A673 (cell line): ENCODE measurements at places on chromosomes 3 and 15.

- no peak for DNase-seq
Observed at GRCh38 chr3:58766587-58767282, 100.2 kb upstream of the FAM3D start.

GRCh38 chr3:30684356-30684755 lies 78.0 kb downstream of the TGFBR2 start:
- DNase-seq = no peak

GRCh38 chr15:95624100-95624499 lies 706.4 kb upstream of the NR2F2 start:
- no peak for DNase-seq

- no peak for DNase-seq
Observed at GRCh38 chr3:32281570-32282106, 43.2 kb downstream of the CMTM8 start.

DNA sequence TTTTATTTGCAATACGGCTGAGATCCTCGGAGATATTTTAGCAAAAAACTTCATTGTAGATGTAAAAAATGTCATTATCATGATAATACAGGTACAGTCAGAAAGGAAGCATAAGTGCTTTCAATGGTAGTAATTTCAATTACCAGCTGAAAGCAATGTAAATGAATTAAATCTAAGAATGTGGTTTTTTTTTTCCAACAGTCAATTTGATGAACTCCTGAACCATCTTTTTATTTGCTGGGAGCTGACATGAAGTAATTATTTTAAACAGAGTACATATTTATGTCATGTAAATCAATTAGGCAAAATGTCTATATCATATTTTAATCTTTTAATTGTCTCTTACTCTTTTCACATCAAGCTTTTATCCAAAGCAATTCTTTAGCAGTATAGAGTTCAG lies 70.6 kb downstream of the MORC1 start:
- DNase-seq = no peak

DNA sequence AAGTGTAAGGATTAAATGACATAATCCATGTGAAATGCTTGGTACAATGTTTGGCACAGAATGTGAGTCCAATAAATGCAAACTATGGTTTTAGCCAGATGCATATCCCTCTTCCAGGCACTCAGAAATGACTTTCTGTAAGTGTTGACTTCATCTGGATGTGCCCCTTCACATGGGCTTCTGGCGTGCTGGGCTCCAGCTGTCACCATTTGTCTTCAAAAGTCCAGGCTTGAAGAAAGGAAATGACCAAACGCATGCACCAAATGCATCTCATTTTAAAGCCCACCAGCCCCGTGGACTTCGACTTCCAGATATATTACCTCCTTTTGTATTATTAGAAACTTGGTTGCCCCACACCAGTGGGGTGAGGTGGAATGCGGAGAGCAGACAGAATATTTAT lies 23.7 kb downstream of the CRYGS start:
- DNase-seq = no peak

DNA sequence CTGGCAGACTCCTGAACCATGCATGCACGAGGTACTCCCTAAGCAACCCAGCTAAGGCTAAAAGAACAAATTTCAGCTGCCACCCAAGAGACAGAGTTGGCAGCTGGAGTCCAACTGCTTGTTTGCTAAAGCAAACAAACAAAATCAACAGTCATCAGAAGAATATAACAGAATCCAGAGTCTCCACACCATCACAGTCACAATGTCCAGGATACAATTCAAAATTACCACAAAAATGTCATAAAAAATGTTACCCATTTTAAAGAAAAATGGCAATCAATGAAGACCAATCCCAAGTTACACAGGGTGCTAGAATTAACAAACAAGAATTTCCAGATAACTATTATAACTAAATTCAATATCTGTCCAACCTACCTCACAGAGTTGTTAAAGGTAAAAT lies 42.9 kb downstream of the RFTN1 start:
- DNase-seq = no peak

DNA sequence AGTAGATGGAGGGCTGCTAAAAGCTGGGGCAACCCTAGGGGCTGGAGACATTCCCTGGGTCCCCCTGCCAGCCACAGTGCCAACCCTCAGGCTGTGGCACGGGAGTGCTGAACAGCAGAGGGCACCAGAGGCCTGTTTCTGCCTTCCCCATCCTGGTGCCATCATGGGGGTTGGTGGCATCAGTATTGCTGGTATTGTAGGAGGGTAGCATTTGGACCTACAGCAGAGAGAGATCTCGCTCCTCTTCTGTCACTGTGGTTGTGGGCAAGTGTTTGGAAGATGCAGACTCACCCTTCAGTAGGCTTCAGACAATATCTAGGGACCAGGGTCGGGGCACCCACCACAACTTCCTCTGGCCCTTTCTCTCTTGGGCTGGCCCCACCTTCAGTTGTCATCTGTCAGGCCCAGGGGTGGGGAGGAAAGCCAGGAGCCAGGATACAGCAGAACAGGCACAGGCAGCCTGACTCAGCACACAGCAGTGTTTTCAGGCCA lies 123.5 kb downstream of the RPLP1 start:
- DNase-seq = peak; percentile 58

DNA sequence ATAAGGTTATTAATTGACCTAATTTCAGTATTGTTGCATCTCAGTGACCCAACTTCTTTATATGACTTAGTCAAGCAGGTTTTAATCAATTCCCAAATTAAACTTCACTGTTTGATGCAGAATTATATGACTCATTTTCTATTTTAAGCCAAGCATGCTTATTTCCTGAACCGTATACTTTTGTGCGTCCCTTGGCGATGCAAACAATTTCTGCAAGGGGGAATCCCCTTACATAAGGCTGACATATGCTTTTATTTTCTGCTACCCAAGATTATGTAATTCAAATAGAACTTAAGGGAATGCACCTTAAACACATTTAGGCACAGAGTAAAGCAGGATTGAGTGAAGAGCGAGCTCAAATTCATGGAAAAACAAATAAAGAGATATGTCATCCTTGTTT lies 303.9 kb downstream of the PDCD6IP start:
- DNase-seq = peak; percentile 66
